Umbilical cord (tissue), 2 donors: ENCODE measurements at places on chromosomes 11 and 22. TPM values are rescaled to one million over a fixed set of nuclear protein-coding genes. Genes with fewer than 3 reads are reported as not detected.

DNA sequence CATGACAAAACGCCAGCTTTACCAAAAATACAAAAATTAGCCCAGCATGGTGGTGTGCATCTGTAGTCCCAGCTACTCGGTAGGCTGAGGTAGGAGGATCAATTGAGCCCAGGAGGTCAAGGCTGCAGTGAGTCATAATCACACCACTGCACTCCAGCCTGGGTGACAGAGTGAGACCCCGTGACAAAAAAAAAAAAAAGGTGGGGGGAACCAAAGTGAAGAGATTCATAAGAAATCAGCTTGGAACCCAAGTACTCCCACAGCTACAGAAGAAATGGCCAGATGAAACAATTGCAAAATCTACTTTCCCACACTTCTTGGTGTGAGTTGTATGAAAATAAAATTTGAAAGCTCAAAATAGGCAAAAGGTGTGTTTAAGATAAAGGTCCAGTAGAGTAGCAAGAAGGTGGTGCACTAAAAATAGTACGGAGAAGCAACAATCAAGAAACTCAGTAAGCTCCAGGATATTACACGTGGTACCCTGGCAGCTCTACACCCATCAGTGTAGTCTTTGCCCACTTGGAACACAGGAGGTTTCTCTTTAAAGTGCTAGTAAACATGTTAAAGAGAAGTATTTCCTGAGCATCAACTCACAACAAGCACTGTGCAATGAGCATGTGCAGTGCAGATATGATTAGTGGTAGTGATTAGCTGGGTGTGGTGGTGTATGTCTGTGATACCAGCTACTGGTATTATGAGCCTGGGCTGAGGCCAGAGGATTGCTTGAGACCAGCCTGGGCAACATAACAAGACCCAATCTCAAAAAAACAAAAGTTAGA, 5.3 kb downstream of the HARBI1 start:
- DNase-seq = peak; percentile 44

Gene RAB39A
- total RNA-seq = 2.2 TPM

GRCh38 chr22:29946220-29946619, 63.2 kb downstream of the MTMR3 start:
- DNase-seq = no peak

Gene C11orf52
- 1.9 TPM for total RNA-seq

- no peak for DNase-seq
These were observed 214.1 kb downstream of the OPCML start for GRCh38 chr11:133318221-133318620.

DNA sequence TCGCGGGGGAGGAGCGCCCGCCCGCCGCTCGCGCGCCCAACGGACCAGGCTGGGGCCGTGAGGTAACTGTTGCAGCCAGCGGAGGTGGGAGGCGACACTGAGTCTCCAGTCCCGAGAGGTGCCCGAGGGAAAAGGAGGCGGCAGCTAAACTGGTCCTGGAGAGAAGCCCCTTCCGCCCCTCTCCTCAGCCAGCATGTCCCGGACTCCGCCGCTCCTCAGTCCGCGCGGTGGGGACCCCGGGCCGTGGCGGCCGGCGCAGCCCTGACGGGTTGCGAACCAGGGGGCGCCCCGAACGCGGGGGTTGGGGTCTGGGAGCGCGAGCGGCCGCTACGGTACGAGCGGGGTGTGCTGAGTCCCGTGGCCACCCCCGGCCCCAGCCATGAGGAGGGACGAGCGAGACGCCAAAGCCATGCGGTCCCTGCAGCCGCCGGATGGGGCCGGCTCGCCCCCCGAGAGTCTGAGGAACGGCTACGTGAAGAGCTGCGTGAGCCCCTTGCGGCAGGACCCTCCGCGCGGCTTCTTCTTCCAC, at the start of gene PDE3B:
PDE3B (plus strand) TSS at position 108 of the 529 bp plus-strand sequence; CDS start at position 380, 272 bp downstream.
- peak; percentile 83 for DNase-seq

DNA sequence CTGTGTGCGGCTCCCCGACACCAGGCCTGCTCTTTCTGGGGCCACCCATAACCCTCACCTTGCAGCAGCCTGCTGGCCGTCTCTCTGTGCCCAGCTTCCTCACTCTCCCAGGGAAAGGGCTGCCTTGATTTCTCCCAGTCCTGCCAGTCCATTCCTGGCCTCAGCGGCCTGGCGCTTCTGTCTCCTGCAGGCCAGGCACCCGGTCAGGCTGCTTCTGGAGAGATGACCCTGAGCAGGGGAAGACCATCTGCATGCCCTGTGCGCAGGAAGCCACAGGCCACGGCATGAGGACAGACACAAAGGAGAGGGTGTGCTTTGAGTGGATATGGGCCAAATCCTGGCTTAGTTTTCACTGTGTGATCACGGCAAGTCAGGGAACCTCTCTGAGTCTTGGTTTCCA, 86.2 kb downstream of the TSPAN18 start:
- no peak for DNase-seq
